ENCODE measurements at places on chromosomes 2 and 18. TPM values are rescaled to one million over a fixed set of nuclear protein-coding genes. Genes with fewer than 3 reads are reported as not detected.

Gene CYP27C1
- total RNA-seq: not detected

Gene SOWAHC
- total RNA-seq: 0.24 TPM

Gene SLC19A3
- not detected for total RNA-seq

Gene SERPINE2
- total RNA-seq: 2.8 TPM

Gene NTSR2
- not detected for total RNA-seq
